Stimulated activated CD8-positive, alpha-beta memory T cell treated with anti-CD3 and anti-CD28 coated beads, Interleukin-4, amount 100 ng/mL, for 4 hours (primary cell): ENCODE measurements at places on chromosomes 5 and 9.

- DNase-seq: no peak
Observed at GRCh38 chr5:151709109-151709735, 22.5 kb upstream of the SPARC start.

GRCh38 chr5:178474562-178475184, 115.5 kb downstream of the COL23A1 start:
- DNase-seq: no peak

DNA sequence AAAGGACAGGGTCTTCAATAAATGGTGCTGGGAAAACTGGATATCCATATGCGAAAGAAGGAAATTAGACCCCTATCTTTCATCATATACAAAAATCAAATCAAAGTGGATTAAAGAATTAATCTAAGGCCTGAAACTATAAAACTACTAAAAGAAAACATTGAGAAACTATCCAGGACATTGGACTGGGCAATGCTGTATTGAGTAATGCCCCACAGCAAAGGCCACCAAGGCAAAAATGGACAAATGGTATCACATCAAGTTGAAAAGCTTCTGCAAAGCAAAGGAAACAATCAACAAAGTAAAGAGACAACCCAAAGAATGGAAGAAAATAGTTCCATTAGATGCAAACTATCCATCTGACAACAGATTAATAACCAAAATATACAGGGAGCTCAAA, 72.3 kb downstream of the STRBP start:
- DNase-seq: no peak

DNA sequence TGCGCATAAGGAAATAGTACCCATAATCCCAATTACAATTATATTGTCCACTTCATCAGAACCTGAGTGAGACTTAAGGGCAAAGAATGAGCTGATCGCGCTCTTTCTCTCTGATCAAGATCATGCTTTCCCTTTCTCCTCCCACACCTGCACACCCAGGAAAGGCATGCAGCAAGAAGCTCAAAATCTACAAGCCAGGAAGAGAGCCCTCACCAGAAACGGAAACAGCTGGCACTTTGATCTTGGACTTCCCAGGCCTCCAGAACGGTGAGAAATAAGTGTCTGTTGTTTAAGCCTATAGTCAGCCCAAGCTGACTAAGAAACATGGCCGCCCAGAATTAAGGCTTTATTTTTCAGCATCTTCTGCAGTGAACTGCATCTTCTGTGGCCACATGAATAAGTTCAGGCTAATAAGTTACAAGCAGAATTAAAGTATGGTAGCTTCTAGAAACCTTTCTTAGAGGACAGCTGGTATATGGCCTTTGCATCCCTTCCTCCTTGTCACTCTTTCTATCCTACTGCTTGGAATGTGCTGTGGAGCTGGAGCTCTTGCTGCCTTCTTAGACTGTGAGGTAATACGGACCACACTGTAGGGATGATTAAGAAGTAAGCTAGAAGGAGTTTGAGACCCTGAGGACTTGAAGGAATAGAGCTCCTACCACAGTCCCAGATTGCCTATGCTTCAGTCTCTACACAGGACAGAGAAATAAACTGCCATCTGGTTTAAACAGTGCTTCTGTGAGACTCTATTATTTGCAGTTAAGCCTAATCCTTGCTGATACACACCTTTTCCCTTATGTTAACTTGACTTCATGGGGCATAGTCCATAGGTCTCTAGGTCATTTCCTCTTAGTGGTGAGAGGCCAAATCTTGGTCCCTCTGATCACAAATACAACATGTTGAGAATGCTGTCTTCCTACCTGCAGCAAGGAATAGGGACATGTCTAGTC, 17.2 kb downstream of the OR2S2 start:
- no peak for DNase-seq

- DNase-seq: no peak
Observed at GRCh38 chr5:38758774-38759600, 86.8 kb upstream of the OSMR start.

DNA sequence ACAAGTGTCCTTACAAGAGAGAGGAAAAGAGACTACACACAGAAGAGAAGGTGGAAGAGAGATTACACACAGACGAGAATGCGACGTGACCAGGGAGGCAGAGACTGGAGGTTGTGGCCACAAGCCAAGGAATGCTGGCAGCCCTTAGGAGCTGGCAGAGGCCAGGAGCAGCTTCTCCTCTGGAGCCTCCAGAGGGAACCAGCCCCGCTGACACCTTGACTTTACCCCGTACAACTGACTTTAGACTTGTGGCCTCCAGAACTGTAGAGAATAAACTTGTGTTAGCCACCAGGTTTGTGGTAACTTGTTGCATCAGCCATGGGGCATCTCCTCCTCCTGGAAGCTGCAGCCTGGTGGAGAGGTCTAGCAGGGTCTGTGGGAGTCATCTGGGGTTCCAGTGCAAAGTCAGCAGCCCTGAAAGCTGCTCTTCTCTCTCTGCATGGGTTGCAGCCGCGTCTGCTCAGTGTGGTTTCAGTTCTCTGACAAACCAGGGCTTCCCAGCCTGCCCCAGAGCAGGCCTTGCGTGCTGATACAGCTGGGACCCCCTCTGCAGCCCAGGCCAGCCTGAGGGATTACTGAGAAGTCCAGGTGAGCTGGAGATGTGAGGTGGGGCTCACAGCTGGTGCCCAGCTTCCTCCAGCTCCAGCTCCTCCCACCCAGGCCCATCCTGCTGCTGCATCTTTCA, 30.8 kb upstream of the CNOT6 start:
- no peak for DNase-seq

GRCh38 chr9:114588210-114588609, 641 bp downstream of the ATP6V1G1 start:
- DNase-seq: no peak

- no peak for DNase-seq
Observed at GRCh38 chr5:78534148-78534904, 114.2 kb downstream of the LHFPL2 start.

- DNase-seq: no peak
Observed at GRCh38 chr5:151751091-151751490, 7.3 kb downstream of the ATOX1 start.

- no peak for DNase-seq
Observed at GRCh38 chr9:105151686-105151995, 92.8 kb upstream of the SLC44A1 start.

- DNase-seq: no peak
Observed at GRCh38 chr9:14251154-14252071, 62.5 kb downstream of the NFIB start.

- no peak for DNase-seq
Observed at GRCh38 chr9:87867391-87867790, 15.3 kb upstream of the SPATA31E1 start.

DNA sequence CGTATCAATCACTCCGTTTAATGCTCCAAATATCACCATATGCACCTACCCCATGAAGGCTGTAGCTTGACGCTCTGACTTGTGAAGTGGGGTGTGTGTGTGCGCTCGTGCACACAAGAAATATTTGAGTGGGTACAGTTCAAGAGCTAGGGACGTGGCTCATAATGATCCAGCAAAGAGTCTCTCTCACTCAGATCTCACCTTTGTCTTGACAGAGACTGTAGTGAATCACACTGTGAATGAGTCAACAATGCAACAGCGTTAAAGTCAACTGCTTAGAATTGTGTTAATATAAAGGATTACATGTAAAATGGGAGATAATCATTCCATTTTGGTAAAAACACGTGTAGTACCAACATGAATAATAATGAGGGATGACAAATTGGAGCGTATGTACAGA, 119.4 kb downstream of the MED27 start:
- DNase-seq: no peak

GRCh38 chr5:171750311-171750788, 35.3 kb upstream of the SMIM23 start:
- DNase-seq: no peak

DNA sequence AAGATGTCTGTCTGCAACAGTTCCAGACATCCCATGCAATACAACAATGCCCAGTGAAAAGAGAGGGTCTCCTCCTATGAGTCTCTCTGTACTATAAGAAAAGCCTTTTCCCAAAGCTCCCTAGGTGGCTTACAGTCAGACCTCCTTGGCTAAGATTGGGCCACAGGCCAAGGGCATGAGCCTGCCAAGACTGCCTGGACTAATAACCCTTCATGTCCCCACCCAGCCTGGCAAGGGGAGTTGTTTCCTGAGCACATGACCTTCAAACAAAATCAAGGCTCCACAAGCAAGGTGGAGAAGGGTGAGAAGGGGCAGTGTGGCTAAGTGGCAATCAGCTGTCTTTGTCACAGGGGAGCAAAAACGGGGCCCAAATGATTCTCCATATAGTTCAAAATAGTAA, 75.6 kb upstream of the ZSWIM6 start:
- DNase-seq: no peak

GRCh38 chr5:148620091-148620490, 34.2 kb downstream of the HTR4 start:
- no peak for DNase-seq

GRCh38 chr9:129496473-129497004, 124.4 kb downstream of the C9orf50 start:
- DNase-seq: peak; percentile 80

GRCh38 chr5:2201832-2202231, 319.1 kb upstream of the IRX4 start:
- DNase-seq: no peak

DNA sequence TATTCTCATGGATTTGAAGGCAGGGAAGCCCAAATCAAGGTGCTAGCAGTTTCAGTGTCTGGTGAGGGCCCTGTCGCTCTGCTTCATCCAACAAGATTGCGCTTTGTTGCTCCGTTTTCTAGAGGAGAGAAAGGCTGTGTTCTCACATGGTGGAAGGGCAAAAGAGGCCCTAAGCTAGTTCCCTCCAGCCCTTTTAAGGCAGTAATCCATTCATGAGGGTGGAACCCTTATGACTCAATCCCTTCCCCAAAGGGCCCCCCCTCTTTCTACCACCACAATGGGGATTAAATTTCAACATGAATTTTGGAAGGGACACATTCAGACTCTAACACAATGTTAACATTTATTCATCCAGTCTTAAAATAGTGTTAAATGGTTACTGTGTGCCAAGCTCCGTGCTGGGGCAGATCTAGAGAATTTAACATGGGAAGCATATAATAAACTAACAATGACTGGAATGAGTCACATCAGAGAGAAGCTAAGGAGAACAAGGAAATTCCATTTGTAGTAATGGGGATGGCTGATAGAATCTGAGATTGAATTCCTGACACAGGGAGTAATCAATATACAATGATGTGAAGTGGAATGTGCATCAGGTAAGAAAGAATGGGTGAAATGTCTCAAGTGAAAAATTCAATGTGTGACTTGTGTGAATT, 382.8 kb upstream of the ZNF608 start:
- no peak for DNase-seq

DNA sequence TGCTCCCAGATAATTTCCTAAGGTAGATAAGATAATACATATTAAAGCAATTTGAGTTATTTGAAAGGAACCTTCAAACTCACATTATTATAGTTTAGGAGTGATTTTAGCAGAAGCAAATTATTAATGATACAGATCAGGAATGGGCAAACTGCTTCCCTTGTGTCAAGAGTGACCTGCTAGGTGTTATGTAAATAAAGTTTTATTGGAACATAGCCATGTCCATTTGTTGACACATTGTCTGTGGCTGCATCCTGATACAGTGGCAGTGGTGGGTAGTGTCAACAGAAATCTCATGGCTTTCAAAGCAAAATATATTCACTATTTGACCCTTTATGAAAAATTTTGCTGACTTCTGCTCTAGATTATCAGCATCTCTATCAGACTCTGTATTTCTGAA, 11.4 kb upstream of the BASP1 start:
- DNase-seq: no peak

- DNase-seq: no peak
Observed at GRCh38 chr9:99026956-99027298, 78.0 kb upstream of the TGFBR1 start.

DNA sequence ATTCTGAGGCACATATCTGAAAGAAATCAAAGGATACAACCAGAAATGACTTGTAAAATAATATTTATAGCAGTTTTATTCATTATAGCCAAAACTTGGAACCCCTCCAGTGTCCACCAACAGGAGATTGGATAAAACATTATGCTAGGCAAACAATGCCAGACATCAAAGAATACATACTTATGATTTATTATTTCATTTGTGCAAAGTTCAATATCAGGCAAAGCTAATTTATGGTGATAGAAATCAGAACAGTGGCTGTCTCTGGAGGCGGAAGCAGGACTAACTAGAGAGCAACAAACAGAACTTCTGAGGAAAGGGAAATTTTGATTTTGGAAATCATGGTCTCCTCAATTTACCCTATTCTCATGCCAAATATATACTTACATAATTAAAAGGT, 193.1 kb downstream of the ICE1 start:
- no peak for DNase-seq

DNA sequence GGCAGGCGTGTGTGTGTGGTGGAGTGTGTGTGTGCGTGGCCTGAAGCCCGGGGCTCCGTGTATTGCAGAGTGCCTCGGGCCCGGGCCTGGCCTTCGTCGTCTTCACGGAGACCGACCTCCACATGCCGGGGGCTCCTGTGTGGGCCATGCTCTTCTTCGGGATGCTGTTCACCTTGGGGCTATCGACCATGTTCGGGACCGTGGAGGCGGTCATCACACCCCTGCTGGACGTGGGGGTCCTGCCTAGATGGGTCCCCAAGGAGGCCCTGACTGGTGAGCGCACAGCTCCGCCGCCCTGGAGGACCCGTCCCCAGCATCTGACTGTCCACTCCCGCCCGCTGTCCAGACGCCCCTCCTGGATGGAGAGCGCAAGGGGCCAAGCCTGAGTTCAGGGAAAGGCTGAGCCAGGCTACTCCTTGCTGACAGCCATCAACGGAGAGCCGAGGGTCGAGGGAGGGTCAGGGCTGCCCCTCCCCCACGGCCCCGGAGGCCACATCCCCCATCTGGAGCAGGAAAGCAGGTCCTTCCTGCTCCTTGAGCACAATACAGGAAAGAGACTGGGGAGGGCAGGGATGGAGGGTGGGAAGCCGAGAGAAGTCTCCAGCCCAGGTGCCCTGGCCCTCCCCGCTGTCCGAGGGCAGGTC, 18.4 kb downstream of the SLC6A18 start:
- DNase-seq: no peak

GRCh38 chr9:97811533-97812246, 41.3 kb upstream of the FOXE1 start:
- no peak for DNase-seq

DNA sequence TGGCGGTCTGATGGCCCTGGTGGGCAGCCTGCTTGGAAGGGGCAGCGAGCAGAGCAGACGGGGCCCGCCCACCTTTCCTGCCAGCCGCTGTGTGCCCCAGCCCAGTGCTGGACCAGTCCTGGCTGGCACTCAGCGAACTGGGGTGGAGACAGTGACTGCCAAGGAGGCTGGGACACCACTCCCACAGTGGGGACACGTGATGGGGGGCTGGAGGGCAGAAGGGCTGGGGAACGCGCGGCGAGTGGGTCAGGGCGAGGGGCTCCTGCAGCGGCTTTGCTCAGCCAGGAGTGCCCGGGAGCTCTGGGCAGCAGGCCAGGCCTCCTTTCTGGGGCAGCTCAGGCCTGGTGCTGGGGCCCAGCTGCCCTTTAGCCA, 19.5 kb downstream of the NCS1 start:
- DNase-seq: no peak

- no peak for DNase-seq
Observed at GRCh38 chr5:4185127-4185526, 589.5 kb downstream of the IRX1 start.

- no peak for DNase-seq
Observed at GRCh38 chr5:81363093-81363871, 30.7 kb downstream of the ACOT12 start.

- no peak for DNase-seq
Observed at GRCh38 chr5:111043712-111044506, 27.6 kb upstream of the TSLP start.
